ENCODE measurements at places on chromosomes 4 and X. TPM values are rescaled to one million over a fixed set of nuclear protein-coding genes. Genes with fewer than 3 reads are reported as not detected.

DMP1 gene
- not detected for total RNA-seq

OPRPN gene
- 0.52 TPM for total RNA-seq

HSFX4 gene
- not detected for total RNA-seq

MID1IP1 gene
- total RNA-seq, result 61.2 TPM

PNMA6A gene
- total RNA-seq, result 0.10 TPM

GATA1 gene
- 1.6 TPM for total RNA-seq
